ENCODE measurements at places on chromosomes 4 and X.
A peak's percentile ranks its signal among the peaks of the same experiment; 100 is the strongest.

- DNase-seq = no peak
Measured at GRCh38 chr4:54308110-54308509, 79.0 kb downstream of the PDGFRA start.

DNA sequence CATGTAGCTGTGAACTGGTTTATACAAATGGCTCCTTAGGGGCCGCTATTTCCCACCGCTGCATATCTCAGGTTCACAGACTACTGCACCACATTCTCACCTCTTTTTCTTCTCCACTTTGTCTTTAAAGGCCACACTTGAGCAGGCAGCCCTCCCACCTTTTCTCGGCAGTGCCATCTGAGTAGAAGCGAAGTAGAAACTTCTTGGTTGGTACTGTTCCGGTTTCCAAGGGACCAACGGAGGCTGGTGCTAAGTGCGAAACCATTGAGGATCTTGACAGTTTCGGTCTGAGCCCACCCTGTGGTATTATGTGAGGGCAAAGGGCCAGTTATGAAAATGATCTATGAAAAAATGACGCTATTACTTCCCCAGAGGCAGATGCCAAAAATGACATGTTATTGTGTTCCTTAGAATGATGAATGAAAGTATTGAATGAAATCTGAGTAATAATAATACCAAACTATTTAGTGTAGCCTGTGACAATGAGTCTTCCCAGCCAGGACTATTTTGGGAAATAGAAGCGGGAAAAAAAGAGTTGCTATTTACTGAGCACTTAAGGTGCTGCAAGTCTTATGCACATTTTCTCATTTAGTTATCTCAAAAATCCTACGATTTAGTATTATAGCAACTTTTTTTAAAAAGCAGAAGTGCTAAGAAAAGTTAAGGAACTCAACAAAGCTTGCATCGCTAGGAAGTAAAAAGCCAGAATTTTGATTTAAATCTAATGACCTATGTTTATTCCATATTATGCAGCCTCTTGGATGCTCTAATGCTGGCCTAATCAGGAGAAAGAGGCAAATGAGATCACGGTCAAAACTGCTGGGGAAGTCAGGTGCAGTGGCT is 29.6 kb upstream of the CHRNA9 start:
- DNase-seq = peak; percentile 78

DNA sequence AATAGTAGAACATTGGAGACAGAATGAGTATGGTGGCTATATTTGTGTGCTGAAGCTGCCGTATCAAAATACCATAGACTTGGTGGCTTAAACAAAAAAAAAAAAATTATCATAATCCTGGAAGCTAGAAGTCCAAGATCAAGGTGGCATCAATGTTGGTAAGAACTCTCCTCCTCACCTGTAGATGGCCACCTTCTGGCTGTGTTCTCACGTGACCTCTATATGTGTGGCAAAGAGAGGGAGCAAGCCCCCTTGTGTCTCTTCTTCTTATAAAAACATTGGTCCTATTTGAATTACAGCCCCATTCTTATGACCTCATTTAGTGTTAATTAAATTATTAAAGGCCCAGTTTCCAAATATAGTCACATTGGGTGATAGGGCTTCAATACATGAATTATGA is 1640.9 kb upstream of the PCDH7 start:
- no peak for DNase-seq

DNA sequence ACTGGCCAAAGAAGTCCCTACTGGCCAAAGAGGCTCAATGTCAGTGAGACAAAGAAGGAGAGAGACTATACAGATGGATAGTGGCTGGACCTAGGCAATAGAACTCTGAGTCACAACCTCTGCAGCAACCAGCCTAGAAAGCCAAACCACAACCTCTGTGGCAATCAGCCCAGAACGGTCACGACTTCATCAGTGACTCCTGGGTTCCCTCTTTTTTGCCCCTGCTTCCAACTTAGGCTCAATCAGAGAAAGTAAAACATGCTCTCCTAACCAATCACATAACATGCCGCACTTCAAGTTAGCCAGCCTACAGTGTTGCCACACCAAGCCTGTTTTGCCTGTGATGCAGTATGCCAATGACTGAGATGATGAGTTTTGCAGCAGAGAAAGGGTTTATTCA is 203.4 kb downstream of the ANAPC10 start:
- no peak for DNase-seq

Measured in CD8-positive, alpha-beta memory T cell (primary cell).